ENCODE measurements at places on chromosomes 16 and 17. TPM values are rescaled to one million over a fixed set of nuclear protein-coding genes. Genes with fewer than 3 reads are reported as not detected.

- DNase-seq, result peak; percentile 52
These were observed 4.7 kb upstream of the GFAP start for GRCh38 chr17:44919885-44920564.

GRCh38 chr16:81696166-81696960 lies 82.7 kb upstream of the PLCG2 start:
- DNase-seq, result no peak

- DNase-seq, result no peak
These were observed 10.0 kb downstream of the TIGD7 start for GRCh38 chr16:3295209-3295608.

Gene CD300LB
- polyA plus RNA-seq, result not detected

- DNase-seq, result no peak
These were observed 94.3 kb downstream of the CYLD start for GRCh38 chr16:50836121-50836621.

- no peak for DNase-seq
These were observed 16.0 kb downstream of the NDUFAF8 start for GRCh38 chr17:81254955-81255717.

Gene KRT37
- polyA plus RNA-seq, result not detected

All from naive thymus-derived CD8-positive, alpha-beta T cell (primary cell).